Activated CD4-positive, CD25-positive, alpha-beta regulatory T cell (primary cell): ENCODE measurements at places on chromosomes 11 and 22.
A peak's percentile ranks its signal among the peaks of the same experiment; 100 is the strongest.

- no peak for DNase-seq
Observed at GRCh38 chr11:49213026-49213560, 4.7 kb upstream of the FOLH1 start.

- DNase-seq: no peak
Observed at GRCh38 chr11:62614275-62614674, 1.2 kb downstream of the ROM1 start.

GRCh38 chr11:27352781-27353180, 10.2 kb downstream of the CCDC34 start:
- no peak for DNase-seq

DNA sequence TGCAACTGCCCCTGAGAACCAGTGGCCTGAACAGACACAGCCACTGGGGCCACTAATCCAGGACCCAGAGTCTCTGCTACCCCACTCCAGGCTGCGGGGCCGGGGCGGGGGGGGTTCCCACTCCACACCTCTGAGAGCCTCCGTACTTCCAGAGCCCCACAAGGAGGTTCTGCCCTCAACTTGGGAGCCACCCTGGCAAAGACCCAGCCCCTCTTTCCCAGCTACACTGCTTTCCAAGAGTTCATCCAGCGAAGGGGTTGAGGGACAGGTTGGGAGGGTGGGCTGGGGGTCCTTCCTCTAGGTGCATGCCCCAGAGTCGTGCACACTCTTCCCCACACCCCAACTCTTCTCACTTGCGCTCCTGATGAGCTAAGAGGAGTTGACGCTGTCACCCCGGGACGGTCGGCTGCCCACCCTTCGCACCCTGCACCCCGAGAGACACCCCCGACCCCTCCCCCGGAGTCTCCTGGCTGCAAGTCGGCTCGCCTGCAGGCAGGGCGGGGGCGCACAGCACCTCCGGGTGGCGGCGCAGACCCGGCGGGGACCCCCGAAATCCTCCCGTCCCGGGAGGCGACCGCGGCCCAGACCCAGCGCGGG, 531 bp downstream of the RAB3IL1 start:
- no peak for DNase-seq

DNA sequence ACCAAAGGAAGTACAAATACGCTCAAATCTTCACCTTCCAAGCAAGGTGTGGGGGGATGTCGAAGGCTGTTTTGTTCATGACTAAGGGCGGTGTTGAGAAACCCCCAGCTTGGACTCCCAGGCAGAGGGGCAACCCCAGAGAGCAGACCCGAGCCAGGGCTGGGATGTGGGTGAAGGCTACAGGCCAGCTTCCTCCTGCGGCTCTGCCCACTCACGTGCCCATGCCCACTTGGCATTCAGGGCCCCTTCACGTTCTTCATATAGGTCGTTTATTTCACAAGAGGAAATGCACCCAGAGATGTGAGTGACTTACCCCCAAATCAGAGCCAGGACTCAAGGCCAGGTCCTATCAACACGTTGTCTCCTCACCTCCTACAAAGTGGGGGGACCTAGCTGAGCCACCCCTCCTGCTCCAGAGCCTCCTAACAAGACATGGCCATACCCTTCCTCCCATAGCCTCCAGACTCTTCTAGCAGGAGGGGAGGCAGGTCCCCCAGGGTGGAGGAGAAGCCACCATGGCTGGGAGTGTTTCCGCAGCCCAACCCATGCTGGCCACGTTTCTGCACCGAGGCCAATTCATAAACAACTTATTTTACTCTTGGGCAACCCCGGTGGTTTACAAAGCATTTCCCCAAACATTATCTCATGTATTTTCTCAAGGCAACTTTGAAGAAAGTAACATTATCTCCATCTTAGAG, 22.0 kb downstream of the TMEM184B start:
- DNase-seq: no peak

GRCh38 chr11:12306830-12307229, 70.5 kb upstream of the PARVA start:
- no peak for DNase-seq

GRCh38 chr11:7889985-7890384, 41.1 kb downstream of the OR10A6 start:
- DNase-seq: no peak

GRCh38 chr11:8329847-8330361, 66.2 kb upstream of the LMO1 start:
- no peak for DNase-seq

GRCh38 chr11:66289548-66290329, 796 bp upstream of the YIF1A start:
- DNase-seq: peak; percentile 73

GRCh38 chr11:70307176-70307575, 36.7 kb downstream of the PPFIA1 start:
- DNase-seq: no peak
